ENCODE measurements at places on chromosomes 5 and 9. TPM values are rescaled to one million over a fixed set of nuclear protein-coding genes. Genes with fewer than 3 reads are reported as not detected.
A peak's percentile ranks its signal among the peaks of the same experiment; 100 is the strongest.

DNA sequence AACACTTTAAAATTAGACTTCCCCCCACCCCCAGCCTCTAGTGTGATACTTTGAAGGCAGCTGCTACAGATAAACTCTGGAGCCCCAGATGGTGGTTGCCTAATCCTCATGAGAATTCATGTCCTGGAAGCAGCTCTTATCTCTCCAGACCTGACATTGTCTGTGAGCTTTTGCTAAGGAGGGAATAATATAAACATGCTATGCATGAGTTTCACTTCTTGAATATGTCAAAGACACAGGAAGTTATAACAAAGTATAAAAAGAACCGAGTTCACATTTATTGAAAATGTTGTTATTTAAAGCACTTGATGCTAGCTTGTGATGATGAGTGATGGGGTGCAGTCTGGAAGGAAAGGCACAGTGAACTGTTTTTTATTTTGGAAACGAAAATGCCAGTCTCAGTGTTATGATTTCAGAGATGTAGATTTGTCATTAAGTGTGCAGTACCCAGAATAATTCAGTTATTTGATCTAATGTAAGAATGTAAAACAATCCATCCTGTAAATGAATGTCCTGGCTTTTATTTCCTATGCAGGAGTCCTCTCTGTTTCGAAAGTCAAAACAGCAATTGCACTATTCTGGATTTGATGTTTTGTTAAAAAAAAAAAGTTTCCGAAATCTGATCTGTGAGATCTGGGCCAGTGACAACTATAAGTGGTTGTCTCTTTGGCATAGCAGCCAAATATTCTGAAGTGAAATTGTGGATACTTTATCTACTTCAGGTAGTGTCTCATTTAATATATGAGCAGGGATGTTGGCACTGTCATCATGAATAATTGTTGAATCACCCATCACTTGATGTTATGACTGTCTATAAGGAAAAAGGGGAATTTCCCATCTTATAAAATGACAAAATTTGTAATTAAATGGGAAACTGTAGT is 77.0 kb downstream of the ZCCHC7 start:
- peak; percentile 7 for DNase-seq

DNA sequence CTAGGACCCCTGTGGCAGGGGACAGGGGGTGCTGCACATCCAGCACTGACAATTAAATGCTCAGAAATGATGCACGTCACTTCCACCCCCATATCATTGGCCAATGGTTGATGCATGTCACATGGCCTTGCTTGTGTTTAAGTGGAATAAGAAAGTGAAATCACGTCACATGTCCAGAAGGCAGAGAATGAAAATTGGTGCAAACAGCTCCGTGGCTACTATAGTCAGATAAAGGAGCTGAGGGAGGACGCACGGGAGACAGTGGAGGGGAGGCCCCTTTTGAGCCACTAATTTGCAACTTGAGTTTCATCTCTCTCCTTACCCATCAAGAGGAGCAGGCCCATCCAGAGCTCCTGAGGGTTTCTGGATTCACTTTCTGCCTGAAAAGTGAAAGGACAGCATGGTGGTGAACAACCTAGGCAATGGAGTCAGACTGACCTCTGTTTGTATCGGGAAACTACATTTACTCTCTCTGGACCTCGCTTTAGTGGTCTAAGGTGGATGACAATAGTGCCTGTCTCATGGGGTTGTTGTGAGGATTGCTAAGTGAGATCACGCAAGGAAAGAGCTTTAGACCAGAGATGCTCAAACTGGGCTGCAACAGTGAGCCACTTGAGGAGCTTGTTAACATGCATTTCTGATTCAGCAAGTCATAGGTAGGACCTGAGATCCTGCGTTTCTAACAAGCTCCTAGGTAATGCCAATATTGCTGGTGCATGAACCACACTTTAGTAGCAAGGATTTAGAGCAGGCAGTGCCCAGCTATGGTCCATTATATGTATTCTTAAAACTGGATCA is 133.9 kb upstream of the ADRA1B start:
- DNase-seq: no peak

- DNase-seq: no peak
These were observed 491.1 kb downstream of the CCDC171 start for GRCh38 chr9:16043756-16044578.

GRCh38 chr5:141804475-141804874 is 73.7 kb downstream of the PCDH1 start:
- DNase-seq: no peak

DNA sequence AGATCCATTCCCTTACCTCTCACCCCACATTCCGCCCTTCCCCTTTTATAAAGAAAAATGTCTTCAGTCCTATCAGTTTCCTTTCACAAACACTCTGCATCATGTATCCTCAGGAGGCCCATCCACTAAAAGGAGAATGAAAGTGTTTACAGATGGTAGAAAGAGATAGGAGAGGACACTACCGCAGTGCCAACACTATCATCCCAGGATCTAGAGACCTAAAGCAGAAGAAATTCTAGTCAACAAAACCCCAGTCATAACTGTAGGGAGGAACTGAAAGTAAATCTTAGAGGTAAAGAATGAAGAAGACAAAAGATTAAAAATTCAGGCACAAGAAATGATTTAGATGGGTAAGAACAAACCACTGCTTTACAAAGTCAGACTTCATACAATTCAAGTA is 114.1 kb downstream of the MLLT3 start:
- no peak for DNase-seq

GRCh38 chr9:108339251-108339650 is 516.5 kb downstream of the ACTL7B start:
- no peak for DNase-seq

- no peak for DNase-seq
These were observed 259.4 kb downstream of the HSPA4 start for GRCh38 chr5:133311176-133311575.

- no peak for DNase-seq
These were observed 66.5 kb upstream of the IRX4 start for GRCh38 chr5:1949253-1949652.

CAMK2A gene
- not detected for total RNA-seq
